ENCODE measurements at places on chromosomes 6 and 20.

DNA sequence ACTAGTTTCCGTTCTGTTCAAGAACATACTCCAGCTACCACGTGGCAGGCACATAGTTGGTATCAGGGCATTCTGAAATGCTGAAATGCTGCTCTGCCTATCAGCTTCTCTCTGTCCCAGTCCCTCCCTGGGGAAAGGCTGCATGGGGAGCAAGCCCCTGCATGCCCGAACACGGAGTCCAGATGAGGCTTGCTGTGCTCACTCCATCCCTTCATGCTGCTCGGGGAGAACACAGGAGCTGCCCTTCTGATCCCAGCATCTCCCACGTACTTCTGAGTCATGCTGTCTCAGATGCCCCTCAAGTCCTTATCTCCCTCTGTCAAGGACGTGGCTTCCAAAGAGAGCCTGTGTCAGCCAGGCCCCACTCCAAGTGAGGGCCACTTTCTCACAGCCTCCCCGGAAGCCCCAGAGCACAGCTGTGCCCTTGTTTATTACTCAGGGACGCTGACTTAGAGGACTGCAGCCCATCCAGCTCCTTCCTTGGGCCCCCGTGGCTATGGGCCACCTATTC is 29.4 kb downstream of the THBS2 start:
- no peak for DNase-seq

GRCh38 chr6:80638213-80639055 is 532.0 kb downstream of the BCKDHB start:
- DNase-seq: peak; percentile 14

GRCh38 chr20:36507746-36508145 is 33.6 kb upstream of the MYL9 start:
- DNase-seq: no peak

- DNase-seq: no peak
These were observed 80.1 kb upstream of the SHLD1 start for GRCh38 chr20:5670036-5670536.

DNA sequence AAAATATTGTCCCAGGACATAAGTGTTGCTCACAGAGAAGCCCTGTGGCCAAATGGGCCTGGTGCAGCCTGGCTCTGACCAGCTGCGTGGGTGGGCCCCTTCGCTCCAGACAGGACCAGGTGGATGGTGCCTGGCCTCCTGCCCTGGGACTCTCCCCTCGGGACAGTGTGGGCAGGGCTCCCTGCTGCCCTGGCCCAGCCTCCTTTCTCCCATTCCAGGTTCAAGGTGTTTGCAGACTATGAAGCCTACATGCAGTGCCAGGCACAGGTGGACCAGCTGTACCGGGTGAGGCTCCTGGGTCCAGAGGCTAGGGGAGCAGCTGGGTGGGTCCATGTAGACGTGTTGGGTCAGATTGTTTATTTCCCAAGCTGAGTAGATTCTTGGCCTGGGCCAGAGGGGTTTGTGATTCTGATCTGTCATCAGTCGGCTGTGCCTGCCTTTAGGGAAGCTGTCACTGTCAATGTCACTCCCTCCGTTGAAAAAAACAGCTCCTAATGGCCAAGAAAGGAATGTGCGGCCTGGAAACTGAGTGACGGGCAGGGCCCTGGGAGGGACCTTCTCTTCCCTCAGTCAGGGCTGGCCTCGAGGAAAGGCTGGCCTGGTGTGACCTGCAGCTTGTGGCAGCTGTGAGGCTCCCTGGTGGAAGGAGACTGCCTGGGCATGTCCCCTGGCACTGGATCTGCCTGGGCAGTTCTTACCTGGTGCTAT is 47.7 kb downstream of the PYGB start:
- DNase-seq: no peak

DNA sequence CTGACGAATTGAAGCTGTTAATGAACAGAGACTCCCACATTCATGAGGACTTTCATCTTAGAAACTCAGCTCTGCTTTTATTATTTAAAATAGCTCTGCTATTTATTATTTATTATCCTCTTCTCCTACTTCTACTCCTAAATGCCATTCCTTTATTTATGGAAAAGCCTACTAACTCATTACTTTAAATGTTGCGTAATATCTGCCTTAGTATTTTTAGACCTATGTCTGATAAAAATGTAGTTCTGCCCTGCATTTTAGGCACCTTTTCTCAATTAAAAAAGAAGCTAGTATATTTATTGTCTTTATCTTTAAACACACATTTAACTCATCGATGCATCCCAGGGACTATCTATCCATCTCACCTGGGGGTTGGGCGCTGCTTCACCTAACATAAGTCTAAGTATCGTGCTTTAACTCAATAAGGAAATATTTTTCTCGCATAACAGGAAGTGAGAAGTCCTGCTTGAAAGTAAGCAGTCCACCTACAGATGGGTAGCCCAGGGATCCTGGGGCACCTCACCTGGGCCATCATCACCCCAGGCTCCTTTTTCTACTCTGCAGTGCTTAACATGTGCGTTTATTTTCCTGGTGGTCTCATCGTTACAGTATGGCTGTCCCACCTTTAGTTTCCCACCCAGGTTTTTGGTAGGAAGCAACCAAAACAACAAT is 31.3 kb upstream of the FAM184A start:
- DNase-seq: no peak

DNA sequence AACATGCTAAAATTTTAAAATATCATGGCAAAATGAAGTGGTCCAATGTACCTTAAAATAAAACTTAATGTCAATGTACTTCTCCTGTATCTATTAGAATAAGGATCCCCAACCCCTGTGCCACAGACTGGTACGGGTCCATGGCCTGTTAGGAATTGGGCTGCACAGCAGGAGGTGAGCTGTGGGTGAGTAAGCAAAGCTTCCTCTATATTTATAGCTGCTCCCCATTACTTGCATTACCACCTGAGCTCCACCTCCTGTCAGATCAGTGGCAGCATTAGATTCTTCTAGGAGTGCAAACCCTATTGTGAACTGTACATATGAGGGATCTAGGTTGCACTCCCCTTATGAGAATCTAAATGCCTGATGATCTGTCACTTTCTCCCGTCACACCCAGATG is 86.0 kb downstream of the SLC16A10 start:
- no peak for DNase-seq

DNA sequence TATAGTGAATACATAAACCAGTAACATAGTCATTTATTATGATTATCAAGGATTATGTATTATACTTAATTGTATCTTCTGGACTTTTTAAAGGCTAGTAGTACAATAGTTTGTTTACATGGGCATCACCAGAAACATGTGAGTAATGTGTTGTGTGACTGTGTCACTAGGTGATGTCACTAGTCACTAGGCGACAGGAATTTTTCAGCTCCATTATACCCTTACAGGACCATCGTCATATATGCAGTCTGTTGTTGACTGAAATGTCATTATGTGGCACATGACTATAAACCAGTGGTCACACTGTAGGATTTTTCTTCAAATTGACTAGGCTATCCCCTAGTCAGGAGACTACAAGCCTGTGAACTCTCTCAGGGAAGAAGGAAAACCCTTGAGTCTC is 86.5 kb upstream of the CENPW start:
- no peak for DNase-seq

DNA sequence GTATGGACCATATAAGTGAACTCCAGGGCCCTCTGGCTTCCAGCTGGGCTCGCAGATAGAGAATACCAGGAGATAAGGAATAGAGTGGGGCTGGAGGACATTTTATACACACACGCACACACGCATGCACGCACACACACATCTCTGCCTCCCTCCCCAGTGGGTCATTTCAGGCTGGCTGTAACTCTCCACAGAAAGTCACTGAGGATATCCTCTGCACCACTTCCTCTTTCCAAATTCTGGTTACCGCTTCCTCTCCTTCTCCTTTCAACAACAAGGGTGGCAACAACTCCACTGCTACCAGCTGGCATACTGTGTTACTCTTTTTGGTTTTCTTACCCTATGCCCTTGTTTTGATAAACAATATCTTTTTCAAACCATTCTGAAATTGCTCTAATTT is 280.2 kb downstream of the COL12A1 start:
- DNase-seq: no peak

DNA sequence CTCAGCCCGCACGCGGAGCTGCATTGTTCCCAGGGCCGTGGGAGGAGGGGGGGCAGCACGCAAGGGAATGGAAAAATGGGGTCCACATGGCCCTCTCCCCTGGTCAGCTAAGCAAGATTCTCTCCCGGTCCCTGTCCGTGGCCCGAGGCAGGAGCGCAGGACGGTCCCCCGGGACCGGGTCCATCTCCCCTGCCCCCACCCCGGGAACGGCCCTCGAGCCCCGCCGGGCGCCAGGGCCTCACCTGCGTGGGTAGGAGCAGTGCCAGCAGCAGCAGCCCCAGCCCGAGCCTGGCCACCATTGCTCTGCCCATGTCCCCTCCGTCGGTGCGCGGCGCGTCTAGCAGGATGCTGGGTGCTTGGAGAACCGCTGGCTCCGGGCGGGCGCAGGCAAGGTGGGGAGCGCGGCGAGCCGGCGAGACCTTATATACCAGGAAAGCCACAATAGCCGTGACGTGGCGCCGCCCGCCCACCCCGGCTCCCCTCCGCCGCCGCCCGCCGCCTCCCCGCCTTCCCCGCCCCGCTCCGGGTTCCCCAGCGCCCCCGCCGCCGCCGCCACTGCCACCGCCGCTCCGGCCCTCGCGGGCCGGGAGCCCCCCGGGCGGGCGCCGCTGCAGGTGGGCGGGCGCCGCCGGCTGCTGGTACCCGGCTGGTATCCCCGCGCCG is at the start of gene CD24:
CD24 (minus strand) TSS at position 394 of the 663 bp plus-strand sequence; CDS start at position 311, 83 bp downstream.
- peak; percentile 5 for DNase-seq

DNA sequence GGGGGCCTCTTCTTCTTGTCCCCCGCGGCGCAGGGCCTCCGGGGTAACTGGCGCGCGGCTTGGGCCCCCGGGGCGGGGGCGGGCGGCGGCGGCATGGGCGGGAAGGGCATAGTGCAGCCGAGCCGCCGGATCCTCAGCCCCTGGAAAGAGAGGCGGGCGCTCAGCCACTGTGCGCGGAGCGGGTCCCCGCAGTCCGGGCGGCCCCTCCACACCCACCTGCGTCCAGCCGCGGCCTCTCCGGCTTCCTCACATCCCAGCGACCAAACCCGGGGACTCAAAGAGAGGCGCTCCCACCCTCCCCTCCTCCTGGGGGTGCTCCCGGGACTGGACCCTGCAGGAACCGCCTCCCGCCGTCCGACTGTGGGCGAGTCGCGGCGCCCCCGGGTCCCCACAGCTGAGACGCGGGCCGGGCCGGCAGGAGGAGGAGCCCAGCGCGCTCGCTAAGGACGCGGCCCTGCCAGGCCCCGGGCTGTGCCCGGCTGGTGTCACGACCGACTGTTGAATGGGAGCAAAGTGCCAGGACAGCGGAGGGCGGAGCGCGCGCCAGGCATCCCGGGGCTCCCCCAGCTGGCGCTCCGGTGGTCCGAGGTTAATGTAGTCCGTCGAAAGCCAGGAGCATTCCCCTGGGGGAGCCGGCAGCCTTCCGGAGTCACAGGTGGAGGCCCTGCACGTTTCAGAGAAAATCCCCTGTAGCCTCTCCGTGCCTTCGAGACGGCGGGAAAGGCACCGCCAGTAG is at the start of gene PRR18:
PRR18 (minus strand) TSS at position 360 of the 736 bp plus-strand sequence; CDS start at position 110, 250 bp downstream.
- no peak for DNase-seq

GRCh38 chr20:50191544-50192363 is 1.1 kb downstream of the CEBPB start:
- peak; percentile 62 for DNase-seq

DNA sequence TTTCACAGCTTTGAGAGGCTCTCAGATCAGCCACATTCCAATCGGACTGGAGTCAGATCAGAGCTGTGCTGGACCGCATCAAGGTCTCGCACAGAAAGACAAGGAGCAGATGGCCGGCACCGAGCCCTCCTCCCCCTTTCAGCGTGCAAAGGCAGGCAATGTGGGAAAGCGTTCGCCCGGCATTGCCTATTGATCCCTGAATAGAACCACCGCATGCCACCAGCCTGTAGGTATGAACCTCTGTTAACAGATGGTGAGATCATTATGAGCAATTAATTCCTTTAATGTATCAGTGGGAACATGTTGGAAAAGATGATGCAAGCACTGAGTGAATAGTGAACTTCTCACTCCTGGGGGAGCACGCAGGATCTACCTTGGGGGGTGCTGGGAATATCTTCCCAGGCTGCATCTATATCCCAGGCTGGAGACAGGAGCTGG is 117.5 kb upstream of the ID4 start:
- DNase-seq: no peak

DNA sequence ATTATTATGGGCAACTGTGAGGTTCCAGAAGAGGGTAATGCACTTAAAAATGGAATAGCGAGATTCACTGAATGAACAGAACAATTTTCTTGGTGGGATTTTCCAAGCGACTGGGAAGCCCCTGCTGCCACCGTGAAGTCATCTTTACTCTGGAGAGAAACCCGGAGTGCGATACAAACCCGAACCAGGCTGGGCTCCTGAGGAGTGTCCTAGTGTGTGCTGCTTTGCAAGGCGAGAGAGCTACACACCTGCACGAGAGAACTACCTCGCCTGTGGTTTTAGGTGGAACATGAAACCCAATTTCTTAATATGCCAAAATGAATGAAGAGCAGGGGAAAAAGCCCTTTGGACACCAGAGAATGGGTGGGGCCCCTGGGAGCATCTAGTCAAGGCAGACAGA is 33.5 kb upstream of the DACT2 start:
- no peak for DNase-seq

DNA sequence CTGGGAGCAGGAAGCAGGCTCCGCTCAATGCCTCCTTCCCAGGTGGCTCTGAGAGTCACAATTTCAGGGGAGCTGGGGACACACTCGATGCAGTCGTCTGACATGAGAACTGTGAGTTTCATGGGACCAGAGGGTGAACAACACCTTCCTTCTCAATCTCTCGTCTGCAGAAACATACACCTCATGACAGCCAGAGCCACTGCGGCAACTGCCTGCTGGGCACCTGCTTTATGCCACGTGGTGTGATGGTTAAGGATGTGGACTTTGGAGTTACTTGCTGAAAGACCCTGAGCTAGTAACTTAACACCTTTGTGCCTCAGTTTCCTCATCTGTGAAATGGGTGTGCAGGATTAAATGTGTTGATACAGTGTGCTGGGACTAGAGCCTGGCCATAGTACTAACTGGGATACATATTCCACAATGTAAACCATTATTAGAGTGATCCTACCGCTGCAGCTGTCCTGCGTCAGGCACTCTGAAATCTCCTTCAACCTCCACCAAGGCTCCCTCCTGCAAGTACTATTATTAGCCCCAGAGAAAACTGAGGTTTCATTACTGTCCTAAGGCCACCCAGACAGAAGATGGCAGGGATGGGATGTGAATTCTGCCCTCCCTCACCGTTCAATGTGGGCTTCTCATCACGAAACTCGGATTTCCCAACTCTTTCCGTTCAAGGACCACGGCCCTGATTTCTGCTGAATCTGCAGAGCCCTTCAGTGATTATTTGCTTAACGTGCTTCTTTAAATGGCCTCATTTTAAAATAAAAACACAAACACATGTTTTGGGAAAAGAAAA is 24.4 kb downstream of the SULF2 start:
- DNase-seq: no peak

DNA sequence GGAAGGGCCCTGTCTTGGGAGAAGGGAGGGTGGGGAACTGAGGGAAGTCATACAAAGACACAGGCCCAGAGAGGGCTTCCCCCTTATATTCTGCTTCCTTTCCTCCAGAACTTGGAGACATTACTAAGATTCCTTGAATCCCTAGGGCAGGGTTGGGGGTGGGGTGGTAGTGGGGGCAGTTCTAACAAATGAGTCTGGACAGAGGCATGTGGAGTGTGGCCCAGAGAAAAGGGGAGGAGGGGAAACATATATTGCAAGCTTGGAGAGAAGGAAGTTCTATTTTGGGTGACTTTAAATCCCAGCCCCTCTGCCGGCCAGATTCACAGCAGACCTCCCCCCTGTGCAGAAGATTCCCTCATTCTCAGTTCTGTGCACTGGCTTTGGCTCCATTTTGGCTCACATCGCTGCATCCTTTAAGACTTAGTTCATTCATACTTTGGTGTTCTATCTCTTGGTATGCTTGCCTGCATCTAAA is 43.7 kb downstream of the DAAM2 start:
- DNase-seq: no peak

GRCh38 chr6:90008908-90009501 is 114.7 kb downstream of the GJA10 start:
- peak; percentile 79 for DNase-seq
